Colonic mucosa (tissue), 4 donors: ENCODE measurements at places on chromosomes 2 and 18. TPM values are rescaled to one million over a fixed set of nuclear protein-coding genes. Genes with fewer than 3 reads are reported as not detected.

The SUCLG1 gene
- total RNA-seq: 253 TPM

The ASB18 gene
- not detected for total RNA-seq

The LRRTM4 gene
- total RNA-seq: 0.32 TPM

The ITPRIPL1 gene
- 0.80 TPM for total RNA-seq

The CYTIP gene
- total RNA-seq: 5.9 TPM

The SFT2D3 gene
- 6.0 TPM for total RNA-seq

The RNU2-63P gene
- total RNA-seq: 2.3 TPM

The COBLL1 gene
- total RNA-seq: 20.7 TPM

The TANC1 gene
- total RNA-seq: 28.3 TPM

The CRYBA2 gene
- total RNA-seq: 3.4 TPM

The KCNIP3 gene
- 2.3 TPM for total RNA-seq

The SERPINB12 gene
- total RNA-seq: not detected

- no peak for DNase-seq
These were observed 1026.2 kb upstream of the ZEB2 start for GRCh38 chr2:145546091-145546490.

GRCh38 chr2:149561309-149561926, 26.2 kb downstream of the MMADHC start:
- DNase-seq: peak; percentile 38

GRCh38 chr2:240895656-240896388, at the start of gene MAB21L4:
TSS of gene MAB21L4 (minus strand) at chr2:240896156. CDS start at chr2:240895997, 159 bp downstream.
- DNase-seq: no peak

DNA sequence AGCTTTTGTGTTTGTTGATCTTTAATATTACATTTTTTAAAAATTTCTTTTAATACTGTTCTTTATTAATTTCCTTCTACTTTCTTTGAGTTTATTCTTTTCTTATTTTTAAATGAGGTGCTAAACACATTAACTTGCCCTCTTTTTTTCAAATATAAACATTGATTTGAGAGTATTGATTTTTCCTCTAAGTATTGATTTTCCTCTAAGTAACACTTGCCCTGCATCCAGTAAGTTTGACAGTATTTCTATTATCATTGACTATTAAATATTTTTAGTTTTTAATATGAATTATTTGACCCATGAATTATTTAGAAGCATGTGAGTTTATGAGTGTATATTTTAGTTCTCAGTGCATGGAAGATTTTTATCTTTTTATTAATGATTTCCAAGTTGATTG, 337.0 kb upstream of the RAB12 start:
- no peak for DNase-seq

- peak; percentile 86 for DNase-seq
These were observed 24.6 kb upstream of the ATOH8 start for GRCh38 chr2:85728883-85729824.

GRCh38 chr2:209619782-209620181, 151.8 kb upstream of the UNC80 start:
- DNase-seq: no peak

- DNase-seq: no peak
These were observed 2.4 kb downstream of the FBXO48 start for GRCh38 chr2:68464651-68465050.

- DNase-seq: no peak
These were observed 60.8 kb downstream of the EFEMP1 start for GRCh38 chr2:55862673-55863390.

DNA sequence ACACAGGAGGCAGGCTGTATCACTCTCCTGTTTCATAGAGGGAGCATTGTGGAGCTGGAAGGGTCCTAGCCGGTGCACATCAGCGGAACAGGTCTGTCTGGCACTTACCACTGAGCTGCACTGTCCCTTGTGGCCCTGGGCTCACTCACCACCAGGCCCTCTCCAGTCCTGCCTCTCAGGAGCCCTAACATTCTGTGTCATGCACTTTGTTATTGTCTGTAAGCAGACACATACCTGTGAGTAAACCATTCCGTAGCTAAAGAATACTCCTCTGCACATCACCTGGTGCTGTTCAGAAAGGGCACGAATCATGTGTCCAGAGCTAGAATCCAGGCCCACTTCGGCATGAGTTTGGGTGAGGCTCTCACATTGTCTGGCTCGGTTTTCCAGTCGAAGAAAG, 93.6 kb downstream of the CRIM1 start:
- DNase-seq: no peak

DNA sequence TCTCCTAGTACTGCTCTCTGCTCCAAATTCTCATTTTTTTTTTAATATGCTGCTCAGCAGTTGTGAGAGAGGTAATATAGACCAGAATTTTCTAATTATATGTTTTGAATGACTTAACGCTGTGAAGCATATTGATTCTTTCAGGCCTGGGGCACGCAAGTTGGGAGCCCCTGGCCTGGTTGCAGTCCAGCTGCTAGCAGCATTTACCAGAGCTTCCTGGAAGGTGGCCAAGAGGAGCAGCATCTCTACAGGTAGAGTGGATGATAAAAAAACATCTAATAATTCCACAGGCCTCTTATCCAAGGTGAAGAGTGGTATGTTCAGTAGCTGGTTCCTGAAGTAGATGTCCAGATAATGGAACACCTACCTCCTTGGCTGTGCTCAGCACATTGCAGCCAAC, 7.3 kb upstream of the UGP2 start:
- no peak for DNase-seq

DNA sequence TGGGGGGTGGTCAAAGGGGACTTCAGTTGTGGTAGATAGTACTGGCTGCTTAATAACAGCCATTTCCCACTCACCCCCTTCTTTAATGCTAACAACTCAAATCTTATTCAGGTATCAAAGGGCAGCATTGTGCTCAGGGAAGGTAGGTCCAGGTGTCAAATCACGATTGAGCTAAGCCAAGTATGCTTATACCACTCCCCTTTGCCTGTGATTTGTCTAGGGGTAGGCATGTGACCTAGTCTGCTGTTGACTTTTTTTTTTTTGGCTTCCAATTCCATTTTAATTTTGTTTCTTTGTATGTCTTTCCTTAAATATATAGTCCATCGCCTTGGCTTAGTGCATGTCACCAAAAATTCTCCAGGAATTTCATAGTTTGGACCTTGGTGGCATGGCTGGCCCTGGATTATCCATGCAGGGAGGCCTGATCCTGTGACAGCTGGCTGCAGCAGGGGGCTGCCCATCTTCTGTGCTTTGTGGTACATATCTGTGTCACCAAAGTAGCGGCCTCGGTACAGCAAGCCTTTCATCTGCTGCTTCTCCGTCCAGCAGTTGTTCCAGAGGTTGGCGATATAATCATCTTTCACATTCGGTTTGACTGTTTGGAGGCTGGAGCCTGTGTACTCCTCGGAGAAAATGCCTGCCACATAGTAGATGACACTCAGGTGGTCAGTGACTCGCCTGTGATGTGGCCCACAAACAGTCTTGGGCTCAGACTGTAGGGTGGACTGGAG, 68.1 kb upstream of the SPRED2 start:
- no peak for DNase-seq

DNA sequence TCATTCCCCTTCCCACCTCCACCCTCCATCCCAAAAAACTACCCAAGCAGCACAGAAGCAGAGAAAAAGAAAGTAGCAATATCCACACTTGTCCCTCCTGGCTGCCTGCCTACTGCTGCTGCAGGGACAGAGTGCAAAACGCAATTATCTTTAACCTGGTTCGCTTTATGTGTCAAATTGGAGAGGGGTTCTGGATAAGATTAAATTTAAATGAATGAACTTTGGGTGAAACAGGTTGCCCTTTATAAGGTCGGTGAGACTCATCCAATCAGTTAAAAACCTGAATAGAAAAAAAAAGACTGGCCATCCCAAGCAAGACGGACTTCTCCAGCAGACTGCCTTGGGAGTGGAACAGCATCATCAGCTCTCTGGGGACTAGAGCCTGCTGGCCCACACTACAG, 62.6 kb downstream of the ANKRD44 start:
- no peak for DNase-seq

- no peak for DNase-seq
These were observed 2.8 kb upstream of the LCLAT1 start for GRCh38 chr2:30444273-30444672.

GRCh38 chr2:43400508-43400907, 174.1 kb upstream of the ZFP36L2 start:
- DNase-seq: no peak

GRCh38 chr2:64295326-64296139, 151.3 kb upstream of the PELI1 start:
- DNase-seq: no peak

- peak; percentile 62 for DNase-seq
These were observed 89.6 kb downstream of the UXS1 start for GRCh38 chr2:106104332-106105062.

- no peak for DNase-seq
These were observed 127.7 kb downstream of the DNAH6 start for GRCh38 chr2:84643991-84644390.

DNA sequence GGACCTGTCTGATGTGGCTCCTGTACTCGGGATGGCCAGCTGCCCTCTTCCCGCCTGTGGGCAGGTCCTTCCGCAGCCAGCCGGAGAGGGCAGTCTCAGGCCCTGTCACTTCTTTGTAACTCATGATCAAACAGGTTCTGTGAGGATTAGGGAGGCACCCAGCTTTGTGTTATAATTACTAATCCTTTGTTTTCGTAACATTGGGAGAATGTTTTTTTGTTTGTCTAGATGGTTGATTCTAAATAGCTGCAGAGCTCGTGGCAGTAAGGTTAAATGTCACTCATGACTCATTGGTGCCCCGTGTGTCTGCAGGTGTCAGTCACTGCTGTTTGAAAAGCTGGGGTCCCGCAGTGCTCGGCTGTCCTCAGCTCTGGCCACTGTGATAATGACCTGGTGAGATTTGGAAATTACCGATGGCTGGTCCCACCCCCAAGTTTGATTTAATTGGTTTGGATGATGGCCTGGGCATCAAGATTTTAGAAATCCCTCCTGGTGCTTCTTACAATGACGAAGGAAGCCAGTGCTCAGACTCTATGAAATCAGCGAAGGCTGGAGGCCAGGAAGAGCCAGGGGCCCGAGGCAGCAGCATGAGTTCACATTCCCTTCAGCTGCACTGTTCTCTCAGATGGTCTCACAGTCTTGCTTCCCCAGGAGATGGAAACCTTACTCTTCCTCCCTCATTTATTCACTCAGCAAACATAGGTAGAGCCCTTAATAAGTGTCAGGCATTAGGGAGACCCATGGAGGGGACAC, 172.8 kb downstream of the VAPA start:
- DNase-seq: no peak

DNA sequence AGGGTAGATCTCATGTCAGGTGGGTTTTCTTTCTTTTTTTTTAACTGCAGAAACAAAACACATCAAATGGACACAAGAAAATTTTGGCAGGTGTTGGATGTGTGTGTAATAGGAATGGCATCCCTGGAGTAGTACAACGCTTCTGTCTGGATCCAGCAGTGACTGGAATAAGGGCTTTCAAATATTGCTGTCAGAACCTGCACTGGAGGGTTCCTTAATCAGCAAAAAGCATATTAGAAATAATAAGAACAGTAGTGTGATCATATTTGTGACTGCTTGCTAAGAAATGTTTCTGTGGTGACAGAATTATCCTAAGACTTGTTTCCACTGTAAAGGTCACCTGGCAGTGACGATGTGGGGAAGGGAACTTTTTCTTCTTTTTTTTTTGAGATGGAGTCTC, 30.8 kb downstream of the CREG2 start:
- DNase-seq: no peak

DNA sequence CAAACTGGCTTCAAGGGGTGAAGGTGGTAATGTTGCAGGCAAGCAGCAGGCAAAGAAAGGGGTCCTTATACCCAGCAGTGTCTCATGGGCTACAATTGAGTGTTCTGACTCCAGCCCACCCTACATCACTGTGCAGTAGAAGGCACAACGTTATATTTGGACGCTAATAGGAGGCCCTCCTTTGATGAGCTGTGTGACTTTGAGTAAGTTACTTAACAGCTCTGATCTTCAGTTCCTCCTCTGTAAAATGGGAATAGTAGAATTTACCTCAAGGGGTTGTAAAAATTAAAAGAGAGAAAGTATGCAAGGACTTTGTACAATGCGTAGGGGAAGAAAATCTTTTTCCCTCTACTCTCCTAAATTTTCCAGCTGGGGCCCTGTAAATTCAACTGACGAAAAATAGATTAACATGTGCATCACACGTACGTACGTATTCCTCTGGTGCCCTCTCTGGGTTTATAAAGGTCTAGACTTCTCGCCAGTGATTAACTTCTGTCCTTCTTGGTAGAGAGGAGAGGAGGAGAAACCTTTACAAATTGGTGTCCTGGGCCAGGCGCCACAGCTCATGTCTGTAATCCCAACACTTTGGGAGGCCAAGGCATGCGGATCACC, 57.6 kb upstream of the REL start:
- no peak for DNase-seq

DNA sequence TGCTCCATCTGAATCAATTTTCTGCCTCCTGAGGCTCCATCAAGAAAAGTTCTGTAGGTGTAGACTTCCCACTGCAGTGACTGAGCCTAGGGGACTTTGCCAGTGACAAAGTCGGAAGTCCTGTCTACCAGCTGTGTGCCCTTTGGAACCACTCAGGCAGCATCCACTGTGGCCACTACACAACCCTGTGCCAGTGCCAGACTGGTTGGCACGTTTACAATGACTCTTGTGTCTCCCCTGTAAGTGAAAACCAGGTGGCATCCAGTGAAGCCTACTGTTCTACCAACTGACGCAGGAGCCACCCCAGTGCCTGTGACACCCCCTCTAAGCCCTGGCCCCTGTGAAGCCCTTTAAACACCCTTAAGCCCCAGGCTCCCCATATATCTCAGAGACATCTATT, 132.1 kb upstream of the SERPINE2 start:
- peak; percentile 38 for DNase-seq
